ENCODE measurements at places on chromosomes 11 and 22. TPM values are rescaled to one million over a fixed set of nuclear protein-coding genes. Genes with fewer than 3 reads are reported as not detected.

- DNase-seq = no peak
Observed at GRCh38 chr11:119843877-119844276, 114.9 kb upstream of the NECTIN1 start.

GRCh38 chr11:370070-370941, 1.0 kb downstream of the B4GALNT4 start:
- no peak for DNase-seq

GRCh38 chr11:77449060-77449521, 24.8 kb downstream of the PAK1 start:
- peak; percentile 26 for DNase-seq

GRCh38 chr11:65960824-65961266, 689 bp upstream of the SART1 start:
- DNase-seq = no peak

- no peak for DNase-seq
Observed at GRCh38 chr11:11968511-11969280, 39.7 kb downstream of the DKK3 start.

DNA sequence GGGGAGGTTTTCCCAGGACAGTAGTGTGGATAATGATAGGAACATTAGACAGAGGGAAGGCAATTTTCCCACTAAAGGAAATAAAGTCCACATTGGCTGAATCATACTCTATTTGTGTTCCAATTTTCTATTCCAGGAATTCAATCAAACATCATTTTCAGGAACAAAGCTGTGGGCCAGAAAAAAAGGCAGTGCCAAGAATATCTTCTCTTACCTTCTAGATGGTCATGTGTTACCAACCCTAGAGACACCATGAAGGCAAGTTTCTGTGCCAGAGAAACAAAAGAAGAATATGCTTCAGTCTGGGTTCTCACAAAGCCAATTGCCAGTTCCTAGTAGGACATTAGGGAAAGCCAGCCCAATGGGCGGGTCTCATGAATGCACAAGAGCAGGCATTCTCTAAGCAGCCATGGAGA, 27.5 kb downstream of the LARGE2 start:
- DNase-seq = no peak

CDK2AP2 gene
- total RNA-seq = 126 TPM

- no peak for DNase-seq
Observed at GRCh38 chr11:110433393-110434333, 3.9 kb downstream of the FDX1 start.

DNA sequence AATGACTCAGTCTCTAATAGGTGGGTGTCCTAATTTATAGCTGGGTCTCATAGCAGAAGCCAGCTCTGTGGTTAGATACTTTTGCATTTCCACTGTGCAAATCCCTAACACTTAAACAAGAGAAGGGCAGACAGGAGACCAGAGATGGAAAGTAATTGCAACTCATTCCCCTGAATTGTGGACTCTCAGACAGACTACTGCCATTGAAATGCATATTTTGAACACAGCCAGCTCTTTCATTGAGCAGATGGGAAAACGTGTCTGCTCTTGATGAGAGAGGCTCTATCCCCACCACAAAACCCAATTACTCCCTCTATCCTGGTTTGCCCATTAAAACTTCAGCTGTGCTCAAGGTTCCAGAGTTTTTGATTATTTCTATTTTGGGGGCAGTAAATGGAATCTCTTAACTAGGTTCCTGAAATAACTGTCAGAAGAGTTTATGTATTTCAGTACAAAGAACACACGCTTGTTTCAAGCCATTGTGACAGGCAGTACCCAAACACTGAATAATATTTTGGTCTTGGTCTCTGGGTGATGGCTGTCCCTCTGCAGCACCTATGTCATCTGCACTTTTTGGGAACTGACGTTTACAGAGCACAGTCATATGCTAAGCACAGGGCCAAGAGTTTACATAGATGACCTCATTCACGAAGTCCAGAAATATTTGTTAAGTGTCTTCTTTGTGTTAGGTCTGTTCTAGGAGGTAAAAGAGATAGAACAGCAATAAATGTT, 41.7 kb downstream of the FAM227A start:
- DNase-seq = no peak

GRCh38 chr22:20829491-20830134, 29.0 kb downstream of the PI4KA start:
- no peak for DNase-seq

GRCh38 chr22:31520051-31520450, 23.7 kb downstream of the SFI1 start:
- DNase-seq = no peak

DNA sequence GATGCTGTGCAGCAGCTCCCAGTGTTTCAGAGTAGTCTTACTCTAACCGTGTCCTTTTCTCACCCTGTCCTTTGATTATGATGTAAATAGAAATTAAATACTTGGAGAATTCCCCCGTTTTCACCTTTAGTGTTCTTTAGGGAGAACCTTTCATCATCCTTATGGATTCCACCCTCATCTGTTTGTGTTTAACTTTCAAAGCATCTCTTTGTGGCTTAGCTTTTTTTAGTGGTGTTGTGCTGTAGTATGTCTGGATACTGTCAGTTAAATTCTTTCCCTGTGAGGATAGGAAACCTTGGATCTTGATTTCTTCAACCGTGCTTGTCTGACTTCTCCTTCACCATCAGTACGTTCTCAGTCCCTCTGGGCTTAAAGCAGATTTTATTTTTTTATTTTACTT, 48.5 kb downstream of the PPP6R3 start:
- DNase-seq = no peak

MCM5 gene
- 208 TPM for total RNA-seq

GRCh38 chr11:64858467-64859263, 14.2 kb upstream of the CDC42BPG start:
- DNase-seq = peak; percentile 73

DNA sequence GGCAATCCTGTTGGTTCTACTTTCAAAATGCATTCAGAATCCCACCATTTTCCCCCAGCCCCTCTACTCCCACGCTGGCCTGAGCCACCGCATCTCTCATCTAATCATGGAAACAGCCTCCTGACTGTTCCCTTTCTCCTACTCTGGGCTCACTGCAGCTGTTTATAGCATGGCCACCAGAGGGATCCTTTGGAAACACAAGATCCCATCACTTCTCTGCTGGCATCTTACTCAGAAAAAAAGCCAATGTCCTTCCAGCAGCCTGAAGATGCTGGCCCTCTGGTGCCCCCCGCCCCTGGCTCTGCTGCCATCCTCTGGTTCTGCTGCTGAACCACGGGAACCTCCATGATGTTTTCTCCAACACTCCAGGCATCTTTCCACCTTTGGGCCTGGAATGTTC, 11.1 kb downstream of the MS4A8 start:
- DNase-seq = no peak

GRCh38 chr11:45110562-45110961, 35.9 kb upstream of the PRDM11 start:
- peak; percentile 60 for DNase-seq

- no peak for DNase-seq
Observed at GRCh38 chr11:125314276-125315078, 149.9 kb downstream of the PKNOX2 start.

GRCh38 chr11:88102598-88102934, 72.7 kb downstream of the RAB38 start:
- no peak for DNase-seq
